ENCODE measurements at places on chromosomes 2 and 18.

GRCh38 chr2:208249296-208249695 is 5.6 kb downstream of the IDH1 start:
- DNase-seq: no peak

DNA sequence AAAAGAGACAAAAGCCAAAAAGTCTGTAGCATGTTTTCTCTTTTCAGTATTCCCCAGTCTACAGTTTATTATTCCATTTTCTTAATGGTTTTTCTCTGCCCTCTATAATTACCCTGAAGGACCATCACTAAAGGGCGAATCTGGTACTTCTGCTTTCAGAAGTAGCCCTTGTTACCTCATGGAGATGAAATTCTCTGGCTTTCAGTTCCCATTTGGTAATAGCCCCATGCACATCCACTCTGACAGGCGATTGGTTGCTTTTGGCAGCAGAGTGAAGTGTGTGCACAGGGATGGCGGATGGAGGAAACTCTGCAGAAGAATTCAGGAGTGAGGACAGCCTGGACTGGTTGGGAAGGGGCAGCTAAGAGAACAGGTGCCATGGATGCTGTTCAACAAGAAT is 66.3 kb upstream of the NABP1 start:
- DNase-seq: no peak

- no peak for DNase-seq
Observed at GRCh38 chr2:71545572-71546274, 92.4 kb downstream of the DYSF start.

DNA sequence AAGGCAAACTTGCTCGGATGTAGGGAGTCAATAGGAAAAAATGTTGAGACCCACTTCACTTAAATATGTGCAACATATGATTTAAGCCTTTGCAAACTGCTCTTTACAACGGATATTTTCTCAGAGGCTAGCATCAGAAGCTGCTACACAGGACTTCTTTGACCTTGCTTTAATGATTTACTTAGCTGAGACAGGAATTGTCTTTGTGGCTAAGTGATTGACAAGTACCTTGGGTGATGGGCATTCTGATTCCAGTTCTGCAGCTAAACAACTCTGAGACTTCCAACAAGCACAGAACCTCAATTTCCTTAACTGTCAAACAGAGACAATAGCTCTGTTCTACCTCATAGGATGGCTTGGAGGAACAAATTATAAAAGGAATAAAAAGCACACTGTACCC is 150.2 kb downstream of the NCKAP5 start:
- DNase-seq: no peak

GRCh38 chr2:104140361-104140760 is 713.6 kb upstream of the POU3F3 start:
- no peak for DNase-seq

GRCh38 chr2:11330457-11331142 is 13.8 kb downstream of the ROCK2 start:
- DNase-seq: no peak

DNA sequence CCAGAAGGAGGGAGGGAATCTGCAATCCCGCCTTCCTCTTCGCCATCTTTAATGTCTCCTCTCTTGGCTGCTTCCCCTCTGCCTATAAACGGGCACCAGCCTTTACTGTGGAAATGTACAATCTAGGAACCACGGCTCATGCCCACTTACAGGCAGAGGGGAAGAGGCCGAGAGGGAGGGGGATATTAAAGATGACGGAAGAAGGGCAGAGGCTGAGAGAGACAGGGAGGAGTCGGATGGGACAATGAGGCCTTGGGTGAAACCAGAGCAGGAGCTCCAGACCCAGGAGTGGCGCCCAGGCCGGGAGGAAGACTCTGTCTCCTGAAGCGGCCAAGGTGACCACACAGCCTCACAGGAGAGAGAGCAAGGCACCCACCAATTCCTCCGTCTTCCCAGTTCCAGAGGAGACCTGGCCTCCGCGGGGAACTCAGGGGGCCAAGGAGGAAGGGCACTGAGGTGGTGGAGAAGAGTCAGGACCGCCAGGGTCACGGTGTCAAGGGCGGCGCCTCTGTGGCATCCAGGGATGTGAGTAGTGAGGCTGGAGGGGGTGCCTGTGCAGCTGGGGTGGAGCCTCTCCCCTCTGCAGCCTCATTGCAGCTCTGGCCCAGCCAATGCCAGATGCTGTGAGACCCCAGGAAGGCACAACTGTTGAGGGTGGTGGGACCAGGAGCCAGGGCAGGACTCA is 67.8 kb downstream of the CIB4 start:
- no peak for DNase-seq

DNA sequence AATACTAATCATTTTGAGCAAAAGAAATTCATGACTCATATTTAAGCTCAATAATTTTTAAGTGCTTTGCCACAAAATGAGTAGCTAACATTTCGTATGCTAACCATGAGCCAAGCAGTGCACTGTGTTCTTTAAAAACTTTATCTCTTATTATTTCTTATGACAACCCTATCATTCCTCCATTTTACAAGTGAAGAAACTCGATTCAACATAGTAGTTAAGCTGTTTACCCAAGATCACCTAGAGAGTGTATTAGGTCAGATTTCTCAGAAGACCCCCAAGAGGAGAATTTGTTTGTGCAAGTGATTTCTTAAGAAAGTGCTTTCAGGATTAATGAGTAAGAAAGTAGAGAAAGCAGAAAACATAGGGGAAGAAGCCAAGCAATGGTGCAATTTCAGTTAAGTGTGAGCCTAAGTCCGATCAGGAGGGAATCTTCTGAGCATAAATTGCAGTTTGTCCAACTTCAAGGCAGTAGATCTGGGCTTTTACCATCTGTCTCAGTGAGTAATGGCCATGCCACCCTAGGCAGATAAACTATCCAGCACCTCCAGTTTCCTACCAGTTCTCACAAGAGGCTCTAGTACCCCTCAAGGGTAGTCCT is 202.7 kb downstream of the SCG2 start:
- no peak for DNase-seq

- DNase-seq: no peak
Observed at GRCh38 chr2:9334761-9335160, 88.6 kb downstream of the ITGB1BP1 start.
